ENCODE measurements at places on chromosomes 5 and 9. TPM values are rescaled to one million over a fixed set of nuclear protein-coding genes. Genes with fewer than 3 reads are reported as not detected.
A peak's percentile ranks its signal among the peaks of the same experiment; 100 is the strongest.

Gene IL4
- not detected for total RNA-seq

DNA sequence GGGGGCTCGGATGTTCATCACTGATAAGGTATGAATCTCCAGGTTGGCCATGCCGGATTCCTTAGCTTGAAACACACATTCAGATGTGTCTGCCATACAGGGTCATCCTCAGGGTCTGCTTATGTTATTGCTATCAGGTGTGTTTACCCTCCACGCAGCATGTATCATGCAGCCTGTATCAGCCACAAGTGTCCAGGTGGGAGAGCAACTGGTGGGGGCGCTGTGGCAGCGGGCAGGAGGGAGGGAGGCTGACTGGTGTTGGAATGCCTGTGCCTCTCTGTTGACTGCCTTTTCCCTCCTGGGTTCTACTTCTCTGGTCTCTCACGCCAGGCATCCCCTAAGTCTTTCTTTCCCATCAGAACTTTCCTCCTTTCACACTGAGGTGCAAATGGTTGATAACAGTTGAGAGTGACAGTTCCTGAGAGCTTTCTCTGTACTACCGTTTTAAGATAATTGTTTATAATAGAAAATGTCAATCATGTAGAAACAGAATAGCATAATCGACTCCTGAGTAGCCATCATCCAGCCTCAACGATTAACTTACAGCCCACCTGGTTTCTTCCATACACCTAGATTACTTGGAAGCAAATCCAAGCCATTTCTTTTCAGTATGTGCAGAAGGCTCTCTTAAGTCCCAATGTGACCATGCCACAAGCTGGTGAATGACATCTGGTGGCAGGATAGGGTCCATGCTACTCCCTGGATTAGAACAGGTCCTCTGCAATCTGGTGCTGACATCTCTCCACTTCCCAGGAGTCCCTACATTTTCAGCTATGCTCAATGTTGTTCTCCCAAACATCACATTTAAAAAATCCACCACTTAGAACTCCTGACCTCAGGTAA, 86.6 kb downstream of the ACER2 start:
- H3K27ac ChIP-seq, result no peak overlapping the region
- H3K27me3 ChIP-seq, result no peaks in the 10 kb centered on the region
- no peaks in the 10 kb centered on the region for H3K4me1 ChIP-seq

DNA sequence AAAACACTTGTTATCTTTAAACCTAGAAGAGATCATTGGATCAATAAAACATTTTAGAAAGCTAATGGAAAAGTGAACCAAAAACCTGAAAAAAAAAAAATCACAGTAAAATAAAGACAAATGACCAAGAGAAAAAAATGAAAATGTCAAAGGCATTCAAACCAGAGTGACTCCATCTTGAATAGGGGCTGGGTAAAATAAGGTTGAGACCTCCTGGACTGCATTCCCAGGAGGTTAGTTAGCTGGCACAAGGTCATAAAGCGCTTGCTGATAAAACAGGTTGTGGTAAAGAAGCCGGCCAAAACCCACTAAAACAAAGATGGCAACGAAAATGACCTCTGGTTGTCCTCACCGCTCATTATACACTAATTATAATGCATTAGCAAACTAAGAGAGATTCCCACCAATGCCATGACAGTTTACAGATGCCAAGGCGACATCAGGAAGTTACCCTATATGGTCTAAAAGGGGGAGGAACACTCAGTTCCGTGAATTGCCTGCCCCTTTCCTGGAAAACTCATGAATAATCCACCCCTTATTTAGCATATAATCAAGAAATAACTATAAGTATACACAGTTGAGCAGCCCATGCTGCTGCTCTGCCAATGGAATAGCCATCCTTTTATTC, 116.7 kb upstream of the NEK6 start:
- H3K36me3 ChIP-seq, result no peaks in the 10 kb centered on the region
- H3K27ac ChIP-seq, result no peak overlapping the region
- H3K4me1 ChIP-seq, result peaks cover 47% of the 10 kb centered on the region
- H3K27me3 ChIP-seq, result no peaks in the 10 kb centered on the region

DNA sequence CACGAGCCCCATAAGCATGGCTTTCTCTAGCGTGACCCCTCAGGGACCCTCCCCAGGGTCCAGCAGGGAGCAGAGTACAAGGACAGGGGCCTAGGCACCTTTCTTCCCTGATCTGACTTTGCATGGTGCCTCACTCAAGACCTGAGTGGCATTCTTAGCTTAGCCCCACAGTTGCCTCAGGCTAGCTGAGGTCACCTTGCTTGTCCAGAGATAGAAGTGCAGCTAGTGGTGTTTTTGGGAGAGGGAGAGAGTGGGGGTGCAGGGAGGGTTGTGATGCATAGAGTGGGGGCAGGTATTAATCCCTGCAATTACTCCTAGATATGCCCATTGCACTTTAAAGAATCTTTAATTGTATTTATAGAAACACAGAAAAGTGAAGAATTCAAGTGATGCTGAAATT, 8.4 kb upstream of the TRIO start:
- H3K4me1 ChIP-seq, result peaks cover 20% of the 10 kb centered on the region
- H3K36me3 ChIP-seq, result no peaks in the 10 kb centered on the region
- no peak overlapping the region for H3K4me3 ChIP-seq
- H3K27me3 ChIP-seq, result no peaks in the 10 kb centered on the region

DNA sequence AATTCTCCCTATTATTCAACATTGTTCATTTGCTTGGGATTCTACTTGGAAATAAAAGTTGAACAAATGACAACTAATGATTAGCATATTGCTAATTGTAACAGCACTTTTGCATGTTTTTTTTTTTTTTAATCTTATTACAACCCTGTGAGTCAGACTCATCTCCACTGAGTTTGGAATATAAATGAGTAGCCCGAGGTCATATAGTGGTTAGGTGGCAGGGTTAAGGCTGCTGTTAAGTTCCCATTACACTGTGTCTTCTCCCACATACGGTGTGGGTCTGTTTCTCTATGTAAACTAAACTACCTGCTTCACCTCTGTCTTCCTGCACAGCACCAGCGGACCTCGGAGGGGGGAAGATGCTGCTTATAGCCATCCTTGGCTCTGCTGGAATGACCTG, 92.4 kb downstream of the EQTN start:
- H3K4me1 ChIP-seq, result no peaks in the 10 kb centered on the region
- DNase-seq, result no peak
- H3K4me3 ChIP-seq, result no peak overlapping the region
- H3K27me3 ChIP-seq, result no peaks in the 10 kb centered on the region
- no peaks in the 10 kb centered on the region for H3K36me3 ChIP-seq

DNA sequence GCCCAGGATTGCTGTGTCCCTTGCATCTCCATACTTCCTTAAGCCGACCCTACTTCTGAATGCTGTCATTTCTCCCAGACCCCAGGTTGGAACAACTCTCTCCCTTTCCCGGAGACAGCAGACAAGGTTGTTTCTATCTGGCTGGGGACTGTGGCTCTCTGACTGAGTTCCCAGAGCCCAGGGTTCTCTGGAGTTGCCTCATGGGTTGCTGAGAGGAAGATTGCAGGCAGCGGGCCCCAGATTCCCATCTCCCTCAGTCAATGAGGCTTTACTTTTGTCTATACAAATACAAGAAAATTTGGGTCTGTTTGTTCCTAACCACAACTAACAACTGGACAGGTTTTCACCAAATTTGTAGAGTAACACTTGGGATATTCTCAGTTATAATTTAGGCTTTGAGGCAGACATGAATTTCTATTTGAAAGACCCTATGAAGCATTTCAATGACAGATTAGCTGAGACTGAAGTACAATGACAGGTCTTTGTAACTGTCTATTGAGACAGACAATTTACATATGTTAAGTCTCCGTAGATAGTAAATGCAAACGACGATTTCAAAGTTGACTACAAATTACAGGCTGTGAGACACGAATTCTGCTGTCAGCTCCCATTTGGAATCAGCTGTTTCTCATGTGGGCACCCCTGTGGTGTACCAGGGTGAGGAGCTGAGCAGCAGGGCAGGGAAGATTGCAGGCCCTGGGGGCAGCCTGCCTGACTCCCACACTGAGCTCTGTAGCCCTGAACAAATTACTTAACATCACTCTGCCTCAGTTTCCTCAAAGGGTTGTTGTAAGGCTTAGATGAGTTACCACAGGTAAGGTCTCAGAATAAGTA, 107.5 kb downstream of the ATP10B start:
- H3K4me1 ChIP-seq, result no peaks in the 10 kb centered on the region
- no peak for DNase-seq
- H3K27me3 ChIP-seq, result peaks cover 2% of the 10 kb centered on the region
- no peaks in the 10 kb centered on the region for H3K36me3 ChIP-seq

Gene NR6A1
- 1.0 TPM for total RNA-seq

Gene MAMDC2
- total RNA-seq, result not detected

DNA sequence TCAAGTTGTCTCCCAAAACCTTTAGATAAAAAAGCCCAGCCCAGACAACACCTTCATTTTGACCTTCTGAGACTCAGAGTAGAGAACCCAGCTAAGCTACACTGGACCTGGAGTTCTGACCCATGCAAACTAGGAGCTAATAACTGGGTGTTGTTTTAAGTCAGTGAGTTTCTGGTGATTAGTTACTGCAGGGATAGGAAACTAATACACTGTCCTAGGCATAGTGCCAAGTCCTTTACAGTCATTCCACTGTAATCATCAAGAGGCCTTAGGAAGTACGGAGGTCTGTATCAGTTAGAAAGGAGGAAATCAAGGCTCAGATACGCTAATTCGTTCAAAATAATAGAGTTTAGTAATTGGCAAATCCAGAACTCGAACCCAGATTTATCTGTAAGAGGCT, 197.9 kb downstream of the KCTD16 start:
- H3K4me3 ChIP-seq, result no peak overlapping the region
- no peaks in the 10 kb centered on the region for H3K27me3 ChIP-seq
- H3K36me3 ChIP-seq, result no peaks in the 10 kb centered on the region
- DNase-seq, result no peak
- H3K27ac ChIP-seq, result no peak overlapping the region

GRCh38 chr9:130387398-130387797, 57.4 kb upstream of the ASS1 start:
- H3K4me3 ChIP-seq, result no peak overlapping the region
- no peak overlapping the region for H3K27ac ChIP-seq
- H3K4me1 ChIP-seq, result peaks cover 6% of the 10 kb centered on the region
- no peak for DNase-seq

DNA sequence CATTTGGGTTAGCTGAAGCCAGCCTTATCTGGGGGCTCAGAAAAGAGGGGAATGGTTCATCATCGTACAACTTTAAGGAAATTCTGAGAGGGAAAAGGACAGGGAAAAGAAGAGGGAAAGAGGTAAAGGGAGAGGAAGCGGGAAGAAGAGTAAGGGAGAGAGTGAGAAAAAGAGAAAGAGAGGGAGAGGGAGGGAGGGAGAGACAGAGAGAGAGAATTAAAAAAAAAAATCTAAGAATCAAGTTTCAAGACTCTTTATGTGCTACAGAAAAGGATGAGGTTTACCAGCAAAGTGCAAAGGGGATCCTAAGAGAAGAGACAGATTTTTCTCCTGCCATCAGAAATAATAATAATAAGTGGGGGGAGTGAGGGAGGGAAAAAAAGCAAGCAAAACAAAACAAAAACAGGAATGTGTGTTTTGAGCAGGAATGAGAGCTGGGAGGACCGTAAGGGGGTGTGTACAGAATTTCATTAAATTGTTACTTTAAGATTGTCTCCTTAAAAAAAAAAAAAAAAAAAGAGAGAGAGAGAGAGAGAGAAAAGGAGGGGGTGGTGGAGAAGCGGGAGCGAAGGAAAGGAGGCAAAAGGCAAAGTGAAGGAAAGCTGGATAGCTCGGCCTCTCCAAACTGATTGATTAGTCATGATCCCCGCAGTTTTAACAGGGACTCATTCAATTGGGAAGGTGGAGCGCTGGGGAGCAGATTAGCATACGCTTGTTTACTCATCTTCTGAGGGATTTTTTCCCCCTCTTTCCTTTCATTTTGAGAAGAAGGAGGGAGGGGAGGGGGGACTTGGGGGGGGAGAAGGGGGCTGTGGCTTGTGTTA, 438 bp upstream of the PAPPA start:
- peaks cover 40% of the 10 kb centered on the region for H3K4me1 ChIP-seq
- peaks cover 4% of the 10 kb centered on the region for H3K36me3 ChIP-seq
- DNase-seq, result peak; percentile 50
- H3K27ac ChIP-seq, result peak overlapping the region; percentile 53
- H3K4me3 ChIP-seq, result peak overlapping the region; percentile 79

DNA sequence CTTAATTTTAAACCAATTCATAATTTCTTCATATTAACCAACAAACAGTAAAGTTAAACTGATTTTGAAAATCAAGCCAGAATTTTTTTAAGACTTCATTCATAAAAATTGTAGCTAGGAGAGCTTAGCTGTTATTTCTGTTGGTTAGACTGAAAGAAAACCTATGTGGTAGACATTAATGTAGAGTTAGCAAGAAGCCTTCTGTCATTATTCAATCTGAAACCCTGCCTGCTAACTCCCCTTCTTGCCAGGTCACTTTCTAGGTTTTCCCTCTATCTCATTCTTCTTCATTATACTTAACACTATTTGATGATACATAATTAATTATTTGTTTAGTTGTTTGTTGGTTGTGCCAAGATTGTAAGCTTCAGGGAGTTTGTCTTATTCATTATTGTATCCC, 304.3 kb upstream of the MEF2C start:
- no peak for DNase-seq
- no peak overlapping the region for H3K27ac ChIP-seq
- H3K36me3 ChIP-seq, result no peaks in the 10 kb centered on the region
- H3K4me3 ChIP-seq, result no peak overlapping the region
- no peaks in the 10 kb centered on the region for H3K4me1 ChIP-seq

Gene MEF2C
- 39.3 TPM for total RNA-seq

DNA sequence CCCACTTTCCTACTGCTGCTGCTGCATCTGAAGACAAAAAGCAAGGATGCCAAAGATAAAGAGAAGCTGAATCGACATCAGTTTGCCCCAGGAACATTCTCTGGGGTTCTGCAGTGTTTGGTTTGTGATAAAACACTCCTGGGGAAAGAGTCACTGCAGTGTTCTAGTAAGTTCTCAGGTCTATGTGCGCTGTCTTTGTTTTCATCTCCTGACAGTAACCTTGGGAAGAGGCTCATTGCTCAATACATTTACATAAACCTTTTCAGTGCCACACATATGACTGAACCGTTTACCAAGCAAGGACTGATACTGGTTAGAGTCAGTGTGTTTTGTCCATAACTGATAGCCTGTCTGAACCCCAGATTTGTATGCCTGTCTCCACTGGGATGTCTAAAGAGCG, 232.1 kb downstream of the ARHGEF28 start:
- no peak for DNase-seq
- H3K27me3 ChIP-seq, result no peaks in the 10 kb centered on the region
- H3K27ac ChIP-seq, result no peak overlapping the region

DNA sequence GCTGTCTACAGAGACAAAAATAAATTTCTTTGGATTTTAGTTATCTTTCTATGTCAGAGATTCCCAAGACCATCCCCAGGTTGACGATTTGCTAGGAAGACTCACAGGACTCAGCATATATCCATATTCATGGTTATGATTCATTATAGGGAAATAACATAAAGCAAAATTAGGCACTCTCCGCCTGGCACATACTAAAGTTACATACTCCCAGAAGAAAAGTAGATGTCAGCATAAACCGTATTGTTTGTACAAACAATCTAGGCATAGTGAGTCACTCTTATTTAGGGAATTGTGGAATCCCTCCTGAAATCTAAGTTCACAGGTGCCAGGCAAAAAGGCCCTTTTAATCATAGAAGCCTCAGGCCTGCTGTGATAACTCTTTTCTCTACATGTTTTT, 62.9 kb downstream of the INSL6 start:
- no peaks in the 10 kb centered on the region for H3K27me3 ChIP-seq
- no peak overlapping the region for H3K4me3 ChIP-seq
- H3K27ac ChIP-seq, result no peak overlapping the region
- H3K36me3 ChIP-seq, result 0 out of 2 replicates have a peak, but pooled peaks cover 3% of the 10 kb centered on the region
- H3K4me1 ChIP-seq, result no peaks in the 10 kb centered on the region

GRCh38 chr5:129018837-129019236, 53.5 kb downstream of the SLC27A6 start:
- no peaks in the 10 kb centered on the region for H3K36me3 ChIP-seq
- H3K27ac ChIP-seq, result peak overlapping the region; percentile 11
- no peak overlapping the region for H3K4me3 ChIP-seq
- peaks cover 20% of the 10 kb centered on the region for H3K4me1 ChIP-seq

Data from SJSA1 (cell line).